Activated naive CD4-positive, alpha-beta T cell treated with anti-CD3 and anti-CD28 coated beads, Interleukin-2, amount 50 U/mL, for 72 hours (primary cell): ENCODE measurements at places on chromosomes 12 and 14.

DNA sequence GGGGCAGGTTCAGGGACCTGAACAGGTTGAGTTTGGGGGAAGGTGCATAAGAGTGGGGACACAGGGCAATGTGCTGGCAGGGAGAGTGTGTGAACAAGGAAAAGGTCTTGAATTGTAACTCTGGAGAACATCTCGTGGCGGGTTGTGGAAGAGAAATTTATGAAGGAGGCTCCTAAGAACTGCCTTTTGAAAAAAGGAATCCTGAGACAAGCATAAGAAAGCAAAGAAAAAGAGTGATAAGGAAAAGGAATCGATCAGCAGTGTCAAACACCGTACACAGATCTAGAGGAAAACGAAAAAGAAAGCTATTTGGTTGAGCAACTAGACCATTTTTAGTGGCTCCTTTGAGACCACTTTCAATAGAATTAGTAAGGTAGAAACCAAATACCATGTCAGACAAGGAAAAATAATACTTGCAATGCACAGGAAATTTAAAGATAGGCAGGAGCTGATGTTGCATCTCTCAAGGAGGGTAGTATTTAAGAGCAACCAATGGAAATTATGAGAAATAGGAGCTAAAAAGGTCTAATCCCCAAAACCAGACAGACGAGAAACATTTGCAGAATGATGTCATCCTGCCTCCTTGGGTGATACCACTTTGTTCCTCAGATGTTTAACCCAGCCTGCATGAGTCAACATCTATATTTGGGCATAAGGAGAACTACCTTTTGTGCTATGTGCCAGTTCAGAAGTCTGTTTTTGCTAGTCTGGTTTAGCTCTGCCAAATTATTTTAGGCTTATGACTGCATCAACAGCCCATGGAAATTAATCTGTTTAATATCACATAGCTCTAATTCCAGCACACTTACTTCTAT, 64.5 kb upstream of the STK38L start:
- no peak for DNase-seq

GRCh38 chr14:104132981-104133380, 5.4 kb upstream of the KIF26A start:
- DNase-seq = no peak

GRCh38 chr12:53710091-53710490, 17.2 kb downstream of the CALCOCO1 start:
- DNase-seq = no peak

- DNase-seq = no peak
These were observed 58.0 kb downstream of the PAPLN start for GRCh38 chr14:73295198-73295796.

DNA sequence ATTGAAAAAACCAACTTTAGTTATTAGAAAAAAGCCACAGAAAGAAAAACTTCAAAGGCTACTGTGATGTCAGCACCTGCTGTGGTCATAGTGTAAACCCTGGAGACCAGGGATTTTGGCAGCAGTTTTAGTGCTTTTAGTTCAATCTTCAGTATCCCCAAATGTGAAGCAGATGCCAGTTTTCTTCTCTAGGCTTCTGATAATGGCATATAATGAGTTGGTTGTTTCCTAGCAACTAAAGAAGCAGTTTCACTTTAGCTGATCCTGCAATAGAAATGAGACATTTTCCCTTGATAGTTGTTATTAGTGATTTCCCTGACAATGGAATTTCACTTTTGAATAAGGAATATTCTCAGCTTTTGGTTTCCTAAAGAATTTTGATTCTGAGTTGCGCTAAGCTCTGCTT, 131.2 kb downstream of the NUBPL start:
- no peak for DNase-seq

- no peak for DNase-seq
These were observed 80.4 kb downstream of the PPFIBP1 start for GRCh38 chr12:27604431-27604830.

DNA sequence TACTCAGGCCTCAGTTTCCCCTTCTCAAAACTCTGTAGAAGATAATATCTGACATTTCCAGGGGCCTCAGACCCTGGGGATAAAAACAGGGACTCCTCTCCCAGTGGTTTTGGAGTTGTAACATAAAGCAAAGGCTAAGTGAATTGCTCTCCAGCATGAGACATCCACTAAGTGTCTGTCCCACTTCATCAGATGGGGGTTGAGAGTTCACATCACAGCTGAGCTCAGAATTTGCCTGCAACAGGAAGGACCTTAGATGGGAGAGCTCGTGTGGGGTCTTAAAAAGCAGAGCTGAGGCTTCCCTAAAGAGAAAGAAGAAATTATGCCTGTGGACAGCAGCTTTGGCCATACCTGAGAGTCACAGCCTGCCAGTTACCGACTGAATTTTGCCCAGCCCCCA, 61.1 kb downstream of the TBX5 start:
- no peak for DNase-seq

GRCh38 chr12:3834774-3835173, 38.4 kb downstream of the PARP11 start:
- DNase-seq = no peak

GRCh38 chr12:50174971-50175715, 8.0 kb upstream of the CERS5 start:
- no peak for DNase-seq

DNA sequence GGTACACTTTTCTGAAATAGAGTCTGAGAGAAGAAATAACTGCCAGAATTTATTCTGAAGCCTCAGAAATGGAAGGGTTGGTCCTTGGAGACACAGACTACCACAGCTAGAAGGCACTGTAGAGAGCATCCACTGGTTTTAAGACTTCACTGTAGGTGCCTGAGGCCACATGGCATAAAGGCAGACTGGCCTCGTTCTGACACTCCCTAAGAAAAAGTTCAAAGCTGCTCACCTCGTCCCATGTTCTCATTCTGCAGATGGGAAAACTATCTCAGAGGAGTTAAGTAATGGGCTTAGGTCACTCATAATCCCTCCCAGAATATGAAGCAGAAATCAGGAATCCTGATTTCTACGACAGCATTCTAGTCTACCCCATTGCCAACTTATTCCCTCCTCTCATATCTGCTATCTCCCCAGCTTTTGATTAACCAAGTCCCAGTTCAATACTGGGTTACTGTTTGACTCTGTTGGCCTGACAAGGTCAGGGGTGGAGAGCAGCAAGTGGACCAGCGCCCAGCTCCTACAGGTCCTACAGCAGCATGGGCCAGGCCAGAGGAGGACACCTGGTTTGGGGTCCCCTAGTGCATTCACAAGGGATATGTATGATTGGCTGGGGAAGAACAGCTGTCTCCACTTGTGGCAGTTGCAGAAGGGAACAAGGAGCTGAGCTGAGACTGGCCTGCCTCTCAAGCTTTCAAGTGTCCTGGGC, 3.7 kb downstream of the ITGA5 start:
- DNase-seq = no peak

GRCh38 chr12:114063435-114063834, 97.3 kb upstream of the RBM19 start:
- DNase-seq = no peak

GRCh38 chr14:75515629-75515996, 6.7 kb upstream of the BATF start:
- DNase-seq = no peak

GRCh38 chr12:72679147-72679757, 407.1 kb downstream of the TRHDE start:
- no peak for DNase-seq

- no peak for DNase-seq
These were observed 234.1 kb downstream of the KTN1 start for GRCh38 chr14:55814064-55814463.

GRCh38 chr12:73935817-73936216, 601.8 kb upstream of the ATXN7L3B start:
- no peak for DNase-seq

DNA sequence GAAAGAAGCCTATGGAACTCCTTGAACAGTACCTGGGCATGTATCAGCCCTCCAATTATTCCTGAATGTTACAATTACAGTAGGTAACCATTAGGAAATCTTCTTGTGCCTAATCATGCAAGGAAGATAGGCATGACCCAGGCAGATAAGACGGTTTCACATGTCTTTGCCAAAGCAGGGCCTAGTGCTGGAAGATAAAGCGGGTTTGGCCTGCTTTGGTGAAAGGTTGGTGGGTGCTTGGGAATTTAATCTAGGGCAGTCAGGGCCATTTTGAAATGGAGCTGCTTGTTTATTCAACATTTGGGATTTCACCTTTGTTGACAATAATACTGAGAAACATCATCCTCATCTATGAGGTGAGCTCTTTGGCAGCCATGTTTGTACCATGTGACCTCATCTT, 12.5 kb upstream of the SRSF5 start:
- DNase-seq = no peak

- peak; percentile 6 for DNase-seq
These were observed 25.8 kb downstream of the SNRNP35 start for GRCh38 chr12:123483602-123484248.

DNA sequence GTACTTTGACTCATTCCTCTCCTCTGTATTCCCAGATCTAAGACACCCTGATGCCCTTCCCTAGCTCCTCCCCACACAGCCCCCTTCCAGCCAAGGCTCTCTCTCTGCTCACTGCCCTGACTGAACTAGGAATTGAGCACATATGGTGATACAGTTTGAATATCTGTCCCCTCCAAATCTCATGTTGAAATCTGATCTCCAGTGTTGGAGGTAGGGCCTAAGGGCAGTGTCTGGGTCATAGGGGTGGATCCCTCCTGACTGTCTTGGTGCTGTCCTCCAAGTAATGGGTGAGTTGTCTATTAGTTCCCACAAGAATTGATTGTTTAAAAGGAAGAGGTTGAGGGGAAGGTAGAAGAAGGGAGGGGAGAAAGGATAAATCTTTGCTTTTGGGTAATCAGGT, 17.4 kb downstream of the CMKLR1 start:
- no peak for DNase-seq

DNA sequence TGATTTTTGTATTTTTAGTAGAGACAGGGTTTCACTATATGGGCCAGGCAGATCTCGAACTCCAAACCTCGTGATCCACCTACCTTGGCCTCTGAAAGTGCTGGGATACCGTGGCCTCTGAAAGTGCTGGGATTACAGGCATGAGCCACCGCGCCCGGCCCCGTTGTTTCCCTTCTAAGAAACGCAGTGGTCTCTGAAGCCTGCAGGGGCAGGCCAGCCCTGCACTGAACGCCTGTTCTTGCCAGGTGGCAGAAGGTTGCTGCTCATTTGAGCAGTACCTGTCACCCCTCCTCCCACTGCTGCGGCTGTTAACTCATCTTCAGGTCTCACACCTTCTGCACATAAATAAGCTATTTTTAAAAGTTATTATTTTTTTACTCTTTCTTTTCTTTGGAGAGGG, 24.3 kb downstream of the GPRC5A start:
- DNase-seq = no peak
